ENCODE measurements at places on chromosomes 6 and 20.

DNA sequence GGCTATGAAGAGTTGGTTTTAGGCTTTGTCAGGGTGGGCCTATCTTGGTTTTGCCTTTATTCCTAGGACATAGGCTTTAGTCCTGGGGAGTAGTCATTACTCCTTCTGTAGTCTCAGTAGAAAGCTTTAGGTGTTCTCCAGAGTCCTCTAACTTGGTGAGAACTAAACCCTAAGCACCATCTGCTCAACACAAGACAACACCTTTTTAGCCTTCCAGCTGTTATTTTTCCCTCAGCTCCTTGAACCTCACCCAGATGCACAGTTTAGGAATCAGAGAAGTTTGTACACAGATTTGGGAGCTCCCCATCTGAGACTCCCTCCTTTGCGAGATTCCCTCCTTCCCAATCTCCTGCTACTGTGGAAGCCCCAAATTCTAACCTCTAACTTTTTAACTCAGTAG, 141.3 kb downstream of the QRSL1 start:
- no peak for DNase-seq

DNA sequence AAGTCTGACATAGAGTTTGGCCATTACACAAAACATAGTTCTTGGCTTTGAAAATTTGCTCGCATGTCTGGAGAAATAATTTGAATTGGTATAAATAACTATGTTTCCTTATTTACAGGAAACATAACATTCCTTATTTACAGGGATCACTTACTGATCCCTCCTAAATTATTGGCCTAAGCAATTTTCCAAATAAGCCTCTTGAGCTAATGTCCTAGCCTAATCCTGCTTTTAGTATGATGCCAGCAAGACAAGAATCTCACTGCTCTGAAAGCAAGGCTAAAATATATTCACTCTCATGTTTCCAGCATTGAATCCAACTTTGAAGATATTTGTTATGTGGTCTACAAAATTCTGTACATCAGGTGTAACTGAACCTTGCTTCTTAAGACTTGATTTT, 4.1 kb upstream of the TBC1D32 start:
- no peak for DNase-seq

DNA sequence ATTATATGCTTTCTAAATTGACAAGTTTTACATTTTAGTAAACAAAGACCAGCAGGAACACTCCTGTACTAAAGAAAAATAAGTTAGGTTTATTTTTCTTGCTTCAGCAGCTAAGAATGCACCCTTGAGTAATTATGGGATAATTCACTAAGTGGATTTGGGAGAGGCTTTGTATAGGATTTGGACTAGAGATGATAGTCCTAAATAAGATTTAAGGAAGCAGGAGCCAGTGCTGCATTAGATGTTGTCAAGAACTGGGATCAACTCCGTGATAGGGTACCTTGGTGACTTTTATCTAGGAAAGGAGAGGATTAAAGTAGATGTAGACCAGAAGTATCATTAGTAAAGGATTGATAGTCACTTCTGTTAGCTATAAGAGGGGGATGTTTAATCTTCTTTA, 4.1 kb upstream of the C6orf141 start:
- no peak for DNase-seq

GRCh38 chr20:48708630-48709029, 119.2 kb downstream of the PREX1 start:
- DNase-seq: no peak

GRCh38 chr6:28081486-28081751, 1.1 kb downstream of the ZNF165 start:
- DNase-seq: no peak

DNA sequence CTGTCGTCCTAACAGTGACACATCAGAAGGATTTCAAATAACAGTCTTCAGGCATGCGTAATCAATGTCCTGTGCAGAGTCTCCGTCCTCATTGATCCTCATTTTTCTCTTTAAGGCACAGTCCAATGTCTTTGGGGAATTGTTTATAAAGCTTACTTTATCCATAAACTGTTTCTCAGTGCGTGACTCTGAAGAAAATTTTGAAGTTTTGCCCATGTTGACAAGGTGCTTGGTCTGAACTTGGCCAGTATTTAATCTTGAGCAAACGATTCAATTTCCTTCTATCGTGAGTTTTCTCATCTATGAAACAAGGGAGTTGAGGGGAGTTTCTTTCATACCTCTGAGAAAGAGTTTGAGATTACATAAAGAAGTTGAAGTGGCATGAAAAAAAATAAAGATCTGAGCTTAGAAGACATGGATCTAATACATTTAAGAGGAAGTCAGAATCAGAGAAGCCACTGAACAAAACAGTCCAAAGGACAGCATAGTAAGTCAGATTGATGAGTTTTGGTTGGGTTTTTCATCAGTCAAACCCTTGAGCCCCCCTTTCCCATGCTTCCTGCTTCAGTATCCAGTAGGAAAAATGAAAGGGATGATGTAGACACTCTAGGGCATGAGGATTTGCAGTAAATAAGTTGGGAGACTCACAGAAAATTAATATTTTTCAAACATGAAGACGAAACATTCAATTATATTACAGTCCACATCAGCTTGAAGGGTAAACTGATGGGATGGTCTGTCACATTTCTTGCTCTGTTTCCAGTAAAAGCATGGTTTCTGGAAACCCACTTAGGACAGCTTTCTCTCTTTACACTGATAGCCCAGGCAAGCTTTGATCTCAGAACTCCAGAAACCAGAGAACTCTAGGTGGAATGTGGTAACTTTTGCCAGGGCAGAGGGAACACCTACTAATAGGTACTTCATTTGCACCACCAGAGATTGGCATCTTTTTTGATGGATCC, 8.1 kb downstream of the EDN1 start:
- DNase-seq: no peak

GRCh38 chr20:41587523-41587922, 30.7 kb downstream of the CHD6 start:
- no peak for DNase-seq

- DNase-seq: no peak
Measured at GRCh38 chr20:1225263-1225782, 521 bp upstream of the RAD21L1 start.

GRCh38 chr6:12049165-12049564, 37.1 kb downstream of the HIVEP1 start:
- DNase-seq: no peak

GRCh38 chr6:156852858-156853216, 75.7 kb downstream of the ARID1B start:
- DNase-seq: no peak

- no peak for DNase-seq
Measured at GRCh38 chr6:146912730-146913685, 291.2 kb upstream of the STXBP5 start.

DNA sequence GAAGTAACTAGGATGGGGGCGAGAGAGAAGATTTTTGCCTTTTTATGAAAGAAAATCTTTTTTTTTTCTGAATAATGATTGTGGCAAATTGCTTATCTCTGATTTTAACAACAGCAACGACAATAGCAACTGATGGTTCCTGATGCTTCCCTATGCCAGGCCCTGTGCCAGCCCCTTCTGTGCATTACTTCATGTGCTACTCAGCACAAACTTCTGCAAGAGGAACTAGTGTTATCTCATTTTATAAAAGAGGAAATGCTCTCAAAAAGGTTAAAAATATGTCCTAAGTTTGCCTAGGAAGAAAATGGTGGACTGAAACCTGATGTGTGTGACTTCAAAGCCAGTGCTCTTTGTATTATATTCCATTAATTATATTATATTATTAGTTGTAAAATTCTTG, 74.0 kb upstream of the RALGAPA2 start:
- DNase-seq: no peak

- DNase-seq: no peak
Measured at GRCh38 chr6:156980948-156981347, 203.8 kb downstream of the ARID1B start.

- no peak for DNase-seq
Measured at GRCh38 chr6:45082091-45082490, 246.0 kb upstream of the RUNX2 start.

- DNase-seq: no peak
Measured at GRCh38 chr6:131867744-131868143, 59.9 kb downstream of the ENPP1 start.

DNA sequence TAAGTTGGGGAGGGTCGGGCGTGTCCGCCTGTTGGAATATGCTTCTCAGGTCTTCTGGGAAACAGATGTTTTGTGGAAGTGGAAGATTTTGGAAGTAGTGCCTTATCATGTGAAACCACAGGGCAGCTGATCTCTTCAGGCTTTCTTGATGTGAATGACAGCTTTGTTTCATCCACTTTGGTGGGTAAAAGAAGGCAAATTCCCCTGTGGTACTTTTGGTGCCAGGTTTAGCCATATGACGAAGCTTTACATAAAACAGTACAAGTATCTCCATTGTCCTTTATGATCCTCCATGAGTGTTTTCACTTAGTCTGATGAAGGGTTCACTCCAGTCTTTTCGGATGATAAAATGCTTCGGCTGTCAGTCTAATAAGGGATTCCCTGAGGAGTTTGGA, 4.6 kb downstream of the IRF4 start:
- no peak for DNase-seq

DNA sequence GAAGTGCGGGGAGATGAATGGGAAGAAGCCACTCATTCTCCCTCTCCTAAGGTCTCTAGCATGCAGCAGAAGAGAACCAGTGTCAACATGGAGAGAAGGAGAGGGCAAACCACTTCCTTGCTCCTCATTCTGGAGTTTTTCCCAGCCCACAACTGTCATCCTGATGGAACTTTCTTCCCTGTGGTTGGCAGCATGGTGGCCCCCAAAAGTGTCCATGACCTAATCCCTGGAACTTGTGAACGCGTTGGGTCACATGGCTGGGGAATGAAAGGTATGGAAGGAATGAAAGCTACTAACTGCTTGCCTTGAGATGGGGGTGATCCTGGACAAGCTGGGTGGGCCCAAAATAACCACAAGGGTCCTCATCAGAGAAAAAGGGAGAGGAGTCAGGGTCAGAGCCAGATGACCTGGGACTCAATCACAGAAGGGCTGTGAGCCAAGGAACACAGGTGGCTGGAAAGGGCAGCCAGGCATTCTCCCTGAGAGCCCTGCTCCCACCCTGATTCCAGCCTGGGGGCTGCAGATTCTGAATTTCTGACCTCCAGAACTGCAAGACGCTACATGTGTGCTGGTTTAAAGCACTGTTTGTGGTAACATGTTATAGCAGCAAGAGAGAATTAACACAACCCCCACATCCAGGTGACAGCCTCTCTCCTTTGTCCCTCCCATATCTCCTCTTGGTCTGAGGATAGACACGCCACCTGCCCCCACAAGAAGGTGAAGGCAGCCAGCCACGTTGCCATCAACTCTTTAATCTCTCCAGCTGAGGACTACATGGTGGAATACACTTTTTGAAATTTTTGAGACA, 63.2 kb downstream of the PYGB start:
- DNase-seq: no peak

DNA sequence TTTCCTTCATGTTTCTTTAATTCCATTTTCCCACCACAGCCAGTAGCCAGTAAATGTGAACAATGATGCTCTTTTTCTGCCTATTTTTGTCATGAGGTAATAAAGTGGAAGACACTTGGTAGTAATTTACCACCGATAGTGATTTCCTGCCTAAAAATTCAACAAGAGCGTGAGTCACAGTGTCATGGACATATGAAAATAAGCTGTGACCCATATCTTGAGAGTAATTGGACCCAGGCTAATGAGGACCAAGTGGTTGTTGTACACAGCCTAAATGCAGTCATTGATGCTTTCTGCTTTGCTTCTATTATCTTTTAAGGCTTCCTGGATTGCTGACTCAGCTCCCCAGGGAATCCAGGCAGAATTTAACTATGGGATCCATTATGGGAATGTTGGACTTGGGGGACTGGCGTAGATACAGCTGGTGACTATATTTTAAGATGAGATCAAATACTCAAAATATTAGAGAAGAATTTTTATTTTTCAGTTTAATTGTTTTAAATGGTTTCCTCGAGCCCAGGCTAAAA, 265.9 kb upstream of the FERMT1 start:
- DNase-seq: no peak

DNA sequence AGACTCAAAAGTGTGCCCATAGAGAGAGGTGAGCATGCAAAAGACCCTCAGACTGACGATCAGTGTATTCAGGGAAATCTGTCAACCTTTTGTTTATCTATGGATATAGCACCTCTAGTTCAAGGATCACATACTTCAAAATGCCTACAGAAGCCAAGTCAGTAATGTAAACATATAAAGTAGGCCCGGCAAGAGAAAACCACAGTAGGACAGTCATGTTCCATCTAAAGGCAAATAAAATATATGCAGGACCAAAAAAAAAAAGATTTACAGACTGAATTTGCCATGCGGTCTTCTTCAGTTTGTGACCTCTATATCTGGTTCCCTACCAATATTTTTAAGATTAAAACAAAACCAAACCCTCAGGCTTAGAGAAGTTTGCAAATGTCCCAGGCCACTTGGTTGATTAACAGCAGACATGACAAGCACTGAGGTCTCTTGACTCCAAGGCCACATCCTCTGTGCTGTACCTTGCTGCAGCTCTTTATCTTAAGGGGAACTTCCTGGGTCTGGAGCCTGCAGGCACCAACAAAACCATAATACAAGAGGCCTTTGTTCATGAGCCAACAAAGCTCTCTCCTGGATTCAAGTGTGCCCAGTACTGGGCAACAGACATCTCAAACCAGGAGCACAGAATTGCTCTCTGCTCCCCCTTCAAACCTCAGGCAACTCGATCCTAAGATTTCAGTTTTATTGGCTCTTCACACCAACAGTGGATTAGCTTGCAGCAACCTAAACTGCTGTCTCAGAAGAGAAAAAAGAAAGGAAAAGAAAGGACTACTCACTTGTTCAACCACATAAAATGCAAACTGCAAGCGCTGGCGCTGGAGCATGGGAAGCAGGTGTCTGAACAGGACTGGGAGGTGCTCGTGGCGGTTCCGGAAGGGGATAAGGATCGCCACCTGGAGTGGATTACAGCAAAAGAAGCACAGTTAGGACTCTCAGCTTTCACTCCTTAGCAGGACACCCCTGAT, 71.7 kb downstream of the B4GALT5 start:
- DNase-seq: no peak

- no peak for DNase-seq
Measured at GRCh38 chr20:26167499-26167898, 470.8 kb upstream of the ZNF337 start.

DNA sequence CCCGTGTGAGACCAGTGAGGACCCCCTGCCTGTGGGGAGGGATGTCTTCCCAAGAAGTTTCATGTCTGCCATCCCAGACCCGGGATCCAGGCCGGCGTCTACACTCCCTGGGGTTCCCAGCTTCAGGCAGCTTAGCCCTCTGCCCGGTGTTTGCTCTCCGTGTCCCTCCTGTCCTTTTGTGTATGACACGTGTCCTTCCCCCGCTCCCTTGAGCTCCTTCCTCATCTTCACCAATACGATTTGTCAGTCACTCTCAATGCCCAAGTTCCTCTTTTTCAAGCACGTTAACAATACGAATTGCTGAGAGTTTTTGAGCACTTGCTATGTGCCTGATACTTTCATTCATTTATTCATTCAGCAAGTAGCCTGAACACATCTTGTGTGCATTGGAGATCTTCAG, 115.6 kb upstream of the PTPN1 start:
- DNase-seq: no peak

GRCh38 chr6:14466278-14466677, 348.7 kb downstream of the CD83 start:
- no peak for DNase-seq

- no peak for DNase-seq
Measured at GRCh38 chr6:87289571-87289970, 32.8 kb upstream of the SMIM8 start.

GRCh38 chr6:158262082-158262481, 50.2 kb upstream of the TULP4 start:
- no peak for DNase-seq

- no peak for DNase-seq
Measured at GRCh38 chr20:44204156-44204831, 6.3 kb downstream of the OSER1 start.

All from stimulated activated CD4-positive, alpha-beta T cell treated with anti-CD3 and anti-CD28 coated beads, TNF-alpha, amount 100 ng/mL, for 24 hours (primary cell).